ENCODE measurements at places on chromosomes 2 and 18.

- no peak for DNase-seq
Measured at GRCh38 chr18:24089076-24089475, 49.8 kb upstream of the CABYR start.

- no peak for DNase-seq
Measured at GRCh38 chr2:7040547-7040946, 123.3 kb downstream of the RNF144A start.

- no peak for DNase-seq
Measured at GRCh38 chr2:135175177-135175576, 123.1 kb downstream of the RAB3GAP1 start.

DNA sequence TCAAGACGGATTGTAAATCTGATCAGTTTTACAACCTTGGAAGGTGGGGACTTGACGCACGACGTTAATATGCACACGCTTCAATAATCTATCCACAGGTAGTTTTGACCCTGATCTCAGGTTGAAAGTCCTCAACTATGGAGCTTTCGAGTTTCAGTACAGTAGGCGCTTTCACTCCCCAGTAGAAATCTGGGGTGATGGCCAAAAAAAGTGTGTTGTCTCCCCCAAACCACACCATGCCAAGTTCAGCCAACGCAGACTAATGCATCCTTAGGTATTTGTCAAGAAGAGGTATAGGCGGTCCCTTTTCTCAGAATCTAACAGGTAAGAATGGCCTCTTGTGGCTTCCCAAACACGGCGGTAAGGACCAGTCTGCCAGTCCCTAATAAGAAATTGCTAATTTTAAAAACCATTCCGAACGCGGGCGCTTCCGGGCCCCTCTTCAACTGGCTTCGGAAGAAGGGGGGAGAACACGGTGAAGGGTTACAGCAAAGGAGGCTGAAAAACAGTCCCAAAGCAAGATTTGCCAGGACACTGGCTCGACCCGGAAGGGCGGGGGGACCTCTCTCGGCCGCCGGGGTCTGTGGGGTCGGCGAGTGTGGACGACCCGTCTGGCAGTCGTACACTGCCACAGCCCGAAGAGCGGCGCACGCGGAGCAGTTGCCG, 659 bp downstream of the FAM210A start:
- DNase-seq, result no peak

DNA sequence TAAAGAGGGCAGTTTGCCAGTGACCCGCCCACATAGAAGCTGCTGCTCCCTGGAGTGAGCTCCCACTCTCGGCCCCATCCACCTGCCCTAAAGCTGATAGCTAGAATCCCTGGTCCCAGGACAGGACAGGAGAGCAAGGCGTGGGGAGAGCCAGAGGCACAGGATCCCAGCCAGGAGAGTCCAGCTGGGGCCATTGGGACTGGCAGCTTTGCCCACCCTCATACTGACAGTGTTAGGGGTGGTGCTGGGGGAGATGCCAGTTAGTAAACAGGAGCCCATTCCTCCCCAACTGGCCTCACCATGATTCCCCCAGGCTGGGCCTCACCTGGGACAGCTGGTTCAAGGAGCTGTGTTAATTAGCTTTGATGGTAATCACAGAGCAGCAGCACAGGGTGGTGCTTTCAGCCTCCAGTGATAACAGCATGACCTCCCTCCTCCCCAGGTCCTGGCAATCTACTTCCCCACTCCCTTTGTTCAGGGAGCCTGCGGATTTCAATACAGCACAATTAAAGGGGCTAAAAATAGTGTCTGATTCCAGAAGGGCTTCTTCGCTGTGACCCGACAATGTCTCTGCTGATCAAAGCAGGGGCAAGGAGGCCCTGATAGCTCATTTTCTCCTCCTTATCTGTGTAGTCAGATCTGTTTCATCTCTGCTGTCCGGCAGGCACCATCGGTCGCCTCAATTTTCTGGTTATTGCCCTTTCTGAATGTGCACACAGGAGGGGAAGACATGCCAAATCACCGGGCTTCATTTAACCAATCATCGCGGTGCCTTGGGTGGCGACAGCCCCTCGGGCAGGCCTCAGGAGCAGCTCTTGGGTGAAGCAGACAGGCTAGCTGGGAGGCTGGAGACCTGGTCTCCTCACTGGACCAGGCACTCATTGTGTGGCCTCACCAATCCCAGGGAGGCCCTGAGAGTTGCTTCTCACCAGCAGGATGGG, 119.9 kb upstream of the TEX51 start:
- DNase-seq, result no peak

DNA sequence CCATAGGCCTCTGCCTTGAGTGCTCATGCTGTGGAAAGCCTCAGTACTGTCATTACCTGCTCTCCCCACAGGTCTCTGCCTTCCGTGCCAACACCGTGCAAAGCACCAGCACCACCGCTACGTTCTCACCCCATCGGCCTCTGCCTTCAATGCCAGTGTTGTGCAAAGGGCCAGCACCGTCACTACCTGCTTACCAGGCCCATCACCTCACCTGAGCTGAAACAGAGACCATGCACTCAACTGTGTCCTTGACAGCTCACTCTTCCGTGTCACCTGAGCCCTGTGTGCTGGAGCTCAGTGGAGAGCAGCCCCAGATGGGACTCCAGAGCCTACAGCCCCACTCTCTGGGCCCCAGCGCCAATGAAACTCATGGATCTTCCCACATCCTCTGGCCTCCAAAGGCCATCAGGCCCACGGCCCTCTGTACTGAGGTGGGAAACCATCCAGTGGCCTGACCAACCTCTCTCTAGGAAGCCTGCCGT, 62.7 kb downstream of the ZNF516 start:
- DNase-seq, result no peak

GRCh38 chr18:37565977-37566478, 430 bp upstream of the CELF4 start:
- DNase-seq, result no peak
